ENCODE measurements at places on chromosomes 11 and 22.
A peak's percentile ranks its signal among the peaks of the same experiment; 100 is the strongest.

DNA sequence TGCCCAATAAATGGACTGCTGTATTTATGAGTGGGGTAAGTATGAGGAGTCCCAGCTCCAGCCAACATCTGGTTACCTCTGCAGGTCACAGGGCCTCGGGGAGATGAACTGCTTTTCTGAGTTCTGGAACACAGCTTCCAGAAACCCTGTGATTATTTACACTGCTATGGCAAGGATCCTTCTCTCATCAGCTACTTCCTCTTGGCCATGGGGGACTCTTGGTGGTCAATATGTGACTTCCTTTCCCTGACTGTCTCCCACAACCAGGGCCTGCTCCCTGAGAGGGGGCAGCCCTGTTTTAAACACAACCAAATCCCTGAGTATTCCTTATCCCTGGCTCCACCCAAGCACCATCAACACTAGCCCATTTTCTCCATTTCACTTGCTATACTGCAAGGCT, 10.0 kb downstream of the RHOG start:
- DNase-seq, result no peak

DNA sequence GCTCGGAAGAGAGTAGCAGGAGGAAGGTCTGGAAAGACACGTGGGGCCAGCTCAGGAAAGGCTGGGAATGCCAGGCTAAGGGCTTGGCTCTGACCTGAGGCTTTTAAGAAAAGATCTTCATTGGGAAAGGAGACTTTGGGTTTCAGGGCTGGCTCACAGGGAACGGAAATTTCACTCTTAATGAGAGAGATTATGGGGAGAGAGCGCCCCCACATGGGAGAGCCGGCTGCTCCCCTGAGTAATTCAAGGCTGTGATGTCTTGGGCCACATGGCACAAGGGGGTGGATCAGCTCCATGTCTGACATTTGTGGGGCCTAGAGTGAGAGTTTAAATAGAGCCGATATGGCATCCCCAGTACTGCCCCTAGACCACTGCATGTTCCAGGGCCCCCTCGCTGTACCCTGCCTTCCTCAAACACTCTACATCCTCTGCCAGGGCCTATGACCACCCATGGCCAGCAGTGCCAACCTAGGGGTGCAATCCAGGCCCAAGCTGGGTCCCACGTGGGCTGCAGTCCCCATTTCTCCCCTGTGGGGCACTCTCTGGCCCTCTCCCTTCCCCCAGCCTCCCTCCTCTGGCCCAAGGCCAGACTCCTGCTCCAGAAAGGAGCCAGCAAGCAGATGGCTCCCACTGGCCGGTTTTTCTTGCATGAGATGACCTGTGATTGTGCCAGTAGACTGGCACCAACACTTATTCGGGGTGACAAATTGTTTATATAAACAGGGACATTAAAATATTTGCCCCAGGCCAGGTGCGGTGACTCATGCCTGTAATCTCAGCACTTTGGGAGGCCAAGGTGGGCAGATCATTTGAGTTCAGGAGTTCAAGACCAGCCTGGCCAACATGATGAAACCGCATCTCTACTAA, 75.2 kb downstream of the ISX start:
- no peak for DNase-seq

GRCh38 chr22:45585437-45585755, 82.7 kb downstream of the FBLN1 start:
- DNase-seq, result no peak

GRCh38 chr11:27705873-27706820, 5.9 kb upstream of the BDNF start:
- peak; percentile 51 for DNase-seq

DNA sequence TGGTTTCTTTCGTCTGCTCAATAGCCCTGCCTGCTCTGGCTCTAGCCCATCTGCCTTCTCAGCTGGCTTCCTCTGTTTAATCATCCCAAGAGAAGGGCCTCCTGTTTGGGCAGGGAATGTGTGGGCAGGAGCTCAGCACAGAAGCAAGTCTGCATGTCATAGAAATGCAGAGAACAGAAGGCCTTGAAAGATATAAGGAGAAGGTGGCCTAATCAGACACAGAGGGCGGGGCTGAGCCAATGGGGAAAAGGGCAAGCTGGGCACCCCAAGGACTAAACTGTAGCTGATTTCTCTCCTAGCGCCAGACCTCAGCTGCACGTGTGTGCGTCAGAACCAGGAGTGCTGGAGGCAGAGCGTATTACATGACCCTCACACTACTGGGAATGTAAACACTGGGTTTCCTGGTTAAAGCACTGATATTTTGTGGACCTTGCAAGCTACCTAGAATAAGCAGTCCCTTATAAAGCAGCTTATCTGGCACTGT, 7.6 kb upstream of the CCKBR start:
- DNase-seq, result no peak

- DNase-seq, result no peak
These were observed at the start of gene SHANK2 for GRCh38 chr11:71252269-71252769. Gene SHANK2, minus strand, starts transcription at chr11:71252577. Its CDS starts 105,251 bp downstream, at chr11:71147326.

GRCh38 chr11:106228996-106229395, 151.5 kb downstream of the AASDHPPT start:
- no peak for DNase-seq

DNA sequence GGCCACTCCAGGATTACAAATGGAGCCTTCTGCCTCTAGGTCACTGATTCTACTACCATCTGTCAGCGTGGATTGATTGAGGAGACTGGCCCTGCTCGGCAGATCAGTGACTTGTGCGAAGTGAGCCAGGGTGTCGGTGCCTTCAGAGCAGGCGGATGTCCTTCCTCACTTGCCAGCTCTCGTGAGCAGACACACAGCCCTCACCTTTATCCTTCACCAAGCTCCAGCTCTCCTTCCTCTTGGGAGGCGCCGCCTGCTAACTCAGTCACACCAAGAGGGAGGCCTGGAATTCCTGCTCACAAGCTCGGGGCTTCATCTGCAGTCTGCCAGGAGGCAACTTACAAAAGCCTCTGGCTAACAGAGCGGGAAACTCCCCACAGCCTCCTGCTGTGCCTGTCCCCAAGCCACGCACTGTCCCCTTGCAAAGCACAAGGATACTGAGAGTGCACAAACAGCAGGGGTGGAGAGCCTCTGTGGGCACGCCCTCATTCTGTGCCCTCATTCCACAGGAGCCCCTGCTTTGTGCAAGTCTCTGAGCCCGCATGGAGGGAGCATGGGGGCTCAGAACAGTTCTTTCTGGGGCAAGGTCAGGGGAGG, 3.5 kb upstream of the TCF20 start:
- DNase-seq, result no peak

DNA sequence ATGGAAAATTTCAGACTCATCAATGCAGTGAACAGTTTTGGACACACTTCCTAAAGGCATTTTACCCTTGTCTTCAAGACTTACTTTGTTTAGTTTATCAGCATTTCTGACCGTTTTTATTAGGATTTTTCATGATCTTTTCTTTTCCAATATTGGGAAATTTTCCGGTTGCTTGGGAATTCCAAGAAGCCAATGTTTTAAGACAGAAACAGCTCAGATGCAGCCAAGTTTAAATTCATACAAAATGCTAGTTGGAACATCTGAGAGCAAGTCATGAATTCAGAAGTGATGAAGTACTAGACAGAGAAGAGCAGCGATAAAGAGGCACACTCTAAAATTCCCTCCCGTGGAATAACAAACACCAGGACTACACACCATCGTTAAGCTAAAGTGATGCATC, 68.6 kb downstream of the RAB38 start:
- DNase-seq, result no peak

DNA sequence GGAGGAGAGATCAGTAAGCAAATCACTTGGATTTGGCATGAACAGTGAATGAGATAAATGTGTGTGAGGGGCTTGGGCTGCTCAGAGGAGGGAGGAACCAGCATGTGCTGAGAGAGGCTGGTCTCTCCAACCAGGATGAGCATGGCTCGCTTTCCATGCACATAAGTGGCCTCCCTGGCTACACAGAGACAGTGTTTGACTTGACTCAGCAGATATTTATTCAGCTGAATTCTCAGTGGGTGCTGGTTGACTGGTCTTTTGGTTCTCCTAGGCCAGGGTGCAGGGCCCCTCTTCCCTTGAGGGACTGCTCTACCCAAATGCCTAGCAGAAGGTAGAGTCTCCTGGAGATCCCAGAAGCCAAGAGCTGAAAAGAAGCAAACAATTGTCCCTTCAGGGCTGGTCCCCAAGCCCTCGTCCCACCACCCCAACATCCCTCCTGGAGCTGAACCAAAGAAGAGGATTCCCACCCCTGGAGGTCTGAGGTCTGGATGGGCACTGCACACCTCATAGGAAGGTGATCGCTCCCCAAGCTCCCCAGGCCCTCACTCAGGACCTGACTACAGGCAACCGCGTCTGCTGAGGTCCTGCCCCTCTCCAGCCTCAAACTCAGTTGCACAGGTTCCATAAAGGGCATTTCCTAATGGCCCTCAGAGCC, 3.3 kb upstream of the TRIM29 start:
- DNase-seq, result no peak

DNA sequence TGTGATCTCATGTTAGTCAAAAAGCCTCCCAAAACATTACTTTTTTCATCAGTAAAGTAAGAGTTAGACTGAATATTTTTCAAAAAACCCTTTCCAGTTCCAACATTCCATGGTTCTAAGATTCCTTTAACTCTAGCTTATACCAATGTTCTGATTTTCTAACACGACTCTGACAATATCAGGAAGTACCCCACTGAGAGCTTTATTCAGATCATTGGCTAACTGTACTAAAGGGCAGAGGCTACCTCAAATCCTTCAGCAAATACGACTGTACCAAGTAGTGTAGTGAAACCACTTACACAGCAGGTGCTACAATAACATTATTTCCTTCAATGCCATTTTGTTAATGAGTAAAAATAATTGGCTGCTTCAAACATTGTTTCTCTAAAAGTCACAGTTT, 213.4 kb upstream of the PITPNB start:
- DNase-seq, result no peak

DNA sequence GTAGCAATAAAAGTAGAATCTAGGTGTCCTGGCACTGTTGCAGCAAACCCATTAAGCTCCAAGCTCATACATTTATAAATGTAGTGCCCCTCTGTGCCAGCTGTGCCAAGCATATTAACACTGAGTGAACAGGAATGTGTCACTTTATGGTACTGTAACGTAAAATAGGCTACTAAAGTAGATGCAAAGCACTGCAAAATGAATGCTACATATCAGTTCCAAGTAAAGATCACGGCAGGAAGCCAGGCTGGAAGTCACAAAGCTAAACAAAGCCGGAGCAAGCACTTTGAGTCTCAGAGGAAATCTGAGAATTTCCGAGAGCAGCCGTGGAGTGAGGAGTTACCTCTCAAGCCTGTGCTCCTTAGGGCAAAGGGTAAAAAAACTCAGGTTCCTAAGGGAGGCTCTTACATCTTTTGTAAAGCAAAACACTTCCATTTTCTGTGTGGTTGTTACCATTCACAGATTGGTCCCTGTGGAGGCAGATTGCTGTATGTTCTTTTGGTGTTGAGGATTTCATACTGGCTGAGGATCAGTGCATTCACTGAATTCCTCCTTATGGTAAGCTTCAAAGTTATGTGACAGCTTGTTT, 85.7 kb downstream of the WNT11 start:
- DNase-seq, result no peak

- DNase-seq, result no peak
These were observed 29.1 kb downstream of the DRD2 start for GRCh38 chr11:113446112-113446511.

DNA sequence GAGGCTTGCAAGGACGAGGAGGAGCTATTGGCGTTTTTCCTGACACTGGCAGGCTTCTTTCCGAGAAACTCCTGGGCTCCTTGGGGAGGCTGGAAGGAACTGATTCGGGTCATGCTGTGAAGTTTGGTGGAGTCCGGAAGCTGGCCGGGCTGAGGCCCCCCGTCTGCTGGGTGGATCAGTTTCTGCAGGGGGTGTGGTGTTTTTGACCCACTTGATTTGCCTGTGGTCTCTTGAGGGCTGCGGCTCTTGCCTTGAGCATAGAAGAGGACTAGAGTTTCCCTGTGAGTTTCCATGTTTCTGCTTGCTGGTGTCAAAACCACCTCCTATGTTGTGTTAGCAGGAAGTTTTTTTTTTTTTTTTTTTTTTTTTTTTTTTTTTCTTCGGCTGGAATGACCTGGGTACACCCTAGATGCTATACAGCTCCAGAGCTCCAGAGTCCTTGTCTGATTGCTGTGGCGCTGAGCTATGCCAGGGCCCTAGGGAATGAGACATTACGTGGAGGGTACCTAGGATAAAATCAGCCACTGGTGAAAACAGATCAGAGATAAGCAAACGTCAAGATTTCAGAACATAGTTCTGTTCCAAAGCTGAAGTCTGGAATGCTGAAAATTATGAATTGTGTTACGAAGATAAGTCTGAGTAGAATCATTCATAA, 728 bp downstream of the TBC1D22A start:
- peak; percentile 85 for DNase-seq

DNA sequence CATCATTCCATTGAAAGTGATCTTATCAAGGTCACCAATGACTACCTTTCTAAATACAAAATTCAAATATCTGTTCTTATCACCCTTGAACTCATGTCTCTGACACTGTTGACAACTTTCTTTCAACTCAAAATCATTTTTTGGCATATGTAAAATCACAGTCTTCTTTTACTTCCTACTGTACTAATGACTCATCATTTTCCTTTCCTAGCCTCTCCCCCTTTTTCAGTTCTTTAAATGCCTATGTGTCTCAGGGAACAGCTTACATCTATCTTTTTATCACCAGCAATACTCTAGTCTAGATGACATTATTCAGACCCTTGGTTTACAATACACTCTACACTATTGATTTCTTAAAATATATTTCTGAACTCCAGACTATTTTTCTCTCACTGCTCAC, 2220.7 kb upstream of the RAG2 start:
- DNase-seq, result no peak

- DNase-seq, result no peak
These were observed 27.0 kb upstream of the MUC5B start for GRCh38 chr11:1195682-1196515.

DNA sequence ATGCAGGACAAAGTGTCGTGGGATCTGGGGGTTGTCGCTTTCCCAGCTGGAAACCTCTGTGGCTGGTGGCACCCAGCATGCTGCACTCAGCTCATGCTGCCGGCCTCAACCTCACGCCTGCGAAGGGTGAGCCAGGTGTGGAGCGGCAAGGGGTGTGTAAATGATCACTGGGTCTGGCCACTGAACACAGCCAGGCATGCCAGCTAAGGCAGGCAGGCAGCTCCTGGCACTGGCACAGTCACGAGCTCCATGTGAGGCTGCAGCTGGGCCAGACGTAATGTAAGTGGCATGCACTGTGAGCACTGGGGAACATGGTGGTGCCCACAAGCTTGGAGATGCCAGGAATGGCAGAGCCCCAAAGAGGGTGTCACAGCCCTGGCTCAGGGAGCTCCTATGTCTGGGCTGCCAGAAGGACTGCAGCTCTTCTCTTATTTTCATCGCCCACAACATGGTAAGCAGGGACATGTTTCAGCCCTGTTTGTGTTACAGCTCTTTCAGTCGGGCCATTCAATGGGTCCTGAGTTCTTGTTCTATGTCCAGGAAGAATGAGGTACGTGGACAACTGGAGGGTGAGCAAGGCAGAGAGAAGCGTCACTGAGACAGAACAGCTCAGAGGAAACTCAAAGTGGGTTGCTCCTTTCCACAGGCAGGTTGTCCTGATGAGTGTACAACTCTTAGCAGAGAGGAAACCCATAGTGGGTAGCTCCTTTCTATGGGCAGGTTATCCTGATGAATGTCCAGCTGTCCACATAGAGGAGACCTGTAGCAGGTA, 403.8 kb downstream of the CNTN5 start:
- no peak for DNase-seq

GRCh38 chr11:43376065-43376464, 17.3 kb downstream of the TTC17 start:
- DNase-seq, result no peak
